Activated CD4-positive, CD25-positive, alpha-beta regulatory T cell treated with anti-CD3 and anti-CD28 coated beads, Interleukin-2, amount 50 U/mL, for 16 hours (primary cell): ENCODE measurements at places on chromosomes 6 and 20.

DNA sequence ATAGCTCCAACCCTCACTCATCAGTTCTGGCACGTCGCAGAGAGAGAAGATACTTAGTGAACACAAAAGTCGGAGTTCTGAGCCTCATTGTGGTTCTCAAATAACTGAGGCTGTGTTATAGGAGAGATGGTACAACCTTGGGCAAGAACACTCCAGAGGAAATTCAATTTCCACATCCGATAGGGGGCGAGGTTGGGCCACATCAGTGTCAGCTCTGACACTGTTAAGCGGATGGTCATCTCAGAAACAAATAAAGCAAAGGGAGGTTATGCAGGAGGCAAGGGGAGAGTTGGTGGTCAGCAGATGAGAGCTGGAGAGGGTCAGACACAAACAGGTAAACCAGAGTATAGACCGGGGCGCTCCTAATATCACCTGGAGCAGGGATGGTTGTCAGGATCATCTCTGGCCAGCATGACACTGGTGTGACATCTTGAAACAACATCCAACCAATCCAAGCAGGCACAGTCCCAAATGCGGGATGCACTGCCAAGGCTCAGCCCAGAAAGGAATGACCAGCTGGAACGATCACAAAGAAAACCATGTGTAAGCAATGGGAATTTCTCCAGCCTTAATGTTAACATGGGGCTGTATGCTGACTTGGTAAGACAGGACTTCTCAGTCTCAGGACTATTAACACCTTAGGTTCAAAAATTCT, 331.8 kb downstream of the HACE1 start:
- DNase-seq = no peak

GRCh38 chr6:142601427-142601826, 299.6 kb downstream of the ADGRG6 start:
- DNase-seq = no peak

GRCh38 chr6:37244430-37245310, 12.9 kb upstream of the TBC1D22B start:
- DNase-seq = no peak

DNA sequence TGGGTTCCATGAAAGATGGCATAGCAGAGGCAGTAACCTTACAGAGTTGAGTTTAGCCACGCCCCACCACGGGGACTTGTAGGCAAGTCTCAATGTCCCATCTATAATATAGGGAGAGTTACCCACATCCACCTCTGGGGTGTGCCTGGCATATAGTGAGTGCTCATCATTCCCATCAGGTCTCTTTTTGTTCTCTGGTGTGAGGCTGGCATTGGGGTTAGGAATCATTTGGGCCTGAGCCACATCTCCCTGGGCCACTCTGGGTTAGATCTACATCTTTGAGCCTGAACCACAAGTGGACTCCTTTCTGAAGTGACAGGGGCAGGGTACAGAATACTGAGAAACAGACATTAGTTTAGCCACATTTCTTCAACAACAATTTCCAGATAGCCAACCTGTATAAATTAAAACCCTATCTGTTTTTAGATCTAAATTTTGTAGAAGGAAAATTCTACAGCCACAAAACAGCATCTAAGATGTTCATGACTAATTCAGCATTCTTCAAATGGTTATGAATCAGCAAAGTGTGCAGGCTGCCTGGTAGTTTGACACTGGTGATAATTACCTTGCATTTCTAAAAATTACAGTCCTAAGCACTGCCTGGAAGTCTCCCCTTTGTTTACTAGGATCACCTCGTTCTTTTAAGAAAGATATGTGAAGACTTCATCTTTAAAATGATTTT, 20.1 kb downstream of the RNF24 start:
- no peak for DNase-seq

- no peak for DNase-seq
Observed at GRCh38 chr20:1375515-1375914, 17.3 kb downstream of the FKBP1A start.

DNA sequence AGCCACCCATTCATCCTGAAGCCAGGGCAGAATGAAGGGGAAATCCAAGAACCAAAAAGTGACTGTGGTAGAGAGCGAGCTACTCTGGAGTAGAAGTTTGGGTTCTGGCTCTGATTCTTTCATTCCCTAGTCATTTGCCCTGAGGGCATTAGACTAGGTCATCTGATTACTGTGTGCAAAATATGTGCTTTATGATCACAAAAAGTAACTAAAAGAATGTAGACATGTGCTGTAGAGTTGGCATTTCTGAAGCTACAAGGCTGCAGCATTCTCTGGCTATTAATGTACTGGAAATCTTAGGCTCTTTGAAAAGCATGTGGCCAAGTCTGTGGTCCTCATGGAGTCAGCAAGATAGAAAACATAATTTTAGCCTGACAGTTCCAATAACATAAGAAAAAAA, 94.2 kb downstream of the TBC1D7 start:
- no peak for DNase-seq

- DNase-seq = no peak
Observed at GRCh38 chr6:11002176-11002575, 41.9 kb downstream of the ELOVL2 start.

GRCh38 chr20:50534567-50534966, 24.4 kb downstream of the PTPN1 start:
- no peak for DNase-seq

DNA sequence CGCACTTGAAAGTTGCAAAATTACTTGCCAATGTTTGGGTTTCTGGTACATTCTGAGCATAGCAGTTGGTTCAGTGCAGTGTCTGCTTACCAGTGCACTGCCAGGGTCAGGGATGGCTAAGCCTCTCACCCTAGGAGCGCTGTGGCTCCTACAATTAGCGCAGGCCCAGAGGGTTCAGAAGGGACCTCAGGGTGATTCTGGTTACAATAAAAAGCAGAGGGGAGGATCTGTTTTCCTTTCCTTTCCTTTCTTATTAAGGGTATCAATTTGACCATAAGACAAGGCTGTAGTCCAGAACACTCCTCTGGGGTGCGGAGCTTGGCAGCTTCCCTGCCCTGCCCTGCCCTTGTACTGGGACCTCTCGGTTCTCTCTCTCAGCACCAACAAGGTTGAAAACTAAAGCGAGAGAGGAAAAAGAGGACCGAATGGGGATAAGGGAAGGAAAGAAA, 2.6 kb downstream of the MAFB start:
- no peak for DNase-seq

- no peak for DNase-seq
Observed at GRCh38 chr6:30882204-30882758, 2.0 kb upstream of the DDR1 start.

GRCh38 chr6:169215201-169215681, 38.4 kb downstream of the THBS2 start:
- no peak for DNase-seq

- no peak for DNase-seq
Observed at GRCh38 chr6:123604067-123604466, 32.7 kb downstream of the TRDN start.
